ENCODE measurements at places on chromosomes 1 and 21.
A peak's percentile ranks its signal among the peaks of the same experiment; 100 is the strongest.

DNA sequence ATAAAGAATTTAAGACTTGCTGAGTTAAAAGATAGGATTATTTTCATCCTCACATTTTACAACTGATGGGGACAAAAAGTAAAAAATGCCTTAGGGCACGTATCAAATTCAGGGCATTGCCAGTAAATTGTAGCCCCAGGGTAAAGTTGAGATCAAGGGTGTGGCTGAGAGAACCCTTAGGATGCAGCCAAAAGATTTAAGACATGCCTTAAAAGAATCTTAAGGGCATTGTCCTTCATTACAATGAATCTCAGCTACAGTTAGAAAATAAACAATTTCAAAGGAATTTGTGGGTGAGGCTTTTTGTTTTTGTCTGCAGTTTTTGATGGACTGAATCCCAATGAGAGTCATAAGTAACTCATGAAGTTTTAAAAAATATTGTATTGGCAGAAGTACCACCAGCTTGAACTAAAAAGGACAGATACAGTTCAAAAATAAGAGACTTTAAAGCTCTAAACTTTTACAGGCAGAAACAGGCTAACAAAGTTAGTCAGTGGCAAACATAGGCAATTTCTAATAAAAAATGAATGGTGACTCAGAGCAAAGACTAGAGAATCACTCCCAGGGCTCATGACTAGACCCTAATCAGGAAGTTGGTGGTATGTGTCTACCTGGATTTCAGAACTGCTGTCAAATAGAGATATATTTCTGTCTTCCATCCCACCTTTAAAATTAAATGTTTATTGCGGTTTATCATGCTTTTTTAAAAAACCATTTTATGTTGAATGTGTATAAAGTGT lies 165.1 kb upstream of the SNX7 start:
- no peak overlapping the region for H3K4me3 ChIP-seq
- H3K27ac ChIP-seq = no peak overlapping the region
- no peaks in the 10 kb centered on the region for H3K36me3 ChIP-seq
- H3K4me1 ChIP-seq = no peaks in the 10 kb centered on the region

- no peak overlapping the region for H3K4me3 ChIP-seq
- H3K36me3 ChIP-seq = no peaks in the 10 kb centered on the region
- H3K4me1 ChIP-seq = no peaks in the 10 kb centered on the region
- no peak for DNase-seq
Measured at GRCh38 chr1:241202401-241202800, 154.6 kb downstream of the RGS7 start.

DNA sequence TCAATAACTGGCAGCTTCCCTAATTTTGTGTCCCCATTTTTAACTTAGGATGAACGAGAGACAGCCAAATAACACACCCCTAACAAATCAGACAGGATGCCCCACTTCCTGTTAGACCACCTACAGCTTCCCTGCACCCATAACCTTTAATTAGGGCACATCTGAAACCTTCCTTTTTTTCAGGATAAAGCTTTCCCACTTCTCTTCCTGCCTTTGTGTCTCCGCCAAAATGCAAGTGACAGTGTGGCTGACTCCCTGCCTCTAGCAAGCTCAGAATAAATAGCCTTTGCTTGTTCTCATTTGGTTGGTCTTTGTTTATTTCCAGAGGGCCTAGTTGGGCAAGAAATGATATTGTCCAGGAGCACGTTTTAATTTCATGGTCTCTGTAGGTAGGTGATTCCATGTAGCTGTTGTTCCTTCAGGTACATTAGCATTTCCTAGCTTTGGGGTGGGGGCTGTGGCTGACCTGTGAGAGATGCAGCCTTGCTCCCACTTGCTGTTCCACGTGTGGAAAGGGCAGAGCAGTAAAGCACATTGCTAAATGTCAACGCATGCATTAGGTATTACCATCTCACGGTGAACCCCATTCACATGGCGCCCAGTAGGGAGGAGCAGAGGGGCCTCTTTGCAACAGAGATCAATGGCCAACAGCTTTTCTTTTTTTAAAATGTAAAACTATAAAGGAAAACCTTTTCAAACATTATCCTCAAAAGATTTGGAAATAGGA lies 154.9 kb downstream of the ST6GALNAC3 start:
- no peak for DNase-seq
- H3K36me3 ChIP-seq = no peaks in the 10 kb centered on the region
- H3K27ac ChIP-seq = no peak overlapping the region
- no peaks in the 10 kb centered on the region for H3K27me3 ChIP-seq

DNA sequence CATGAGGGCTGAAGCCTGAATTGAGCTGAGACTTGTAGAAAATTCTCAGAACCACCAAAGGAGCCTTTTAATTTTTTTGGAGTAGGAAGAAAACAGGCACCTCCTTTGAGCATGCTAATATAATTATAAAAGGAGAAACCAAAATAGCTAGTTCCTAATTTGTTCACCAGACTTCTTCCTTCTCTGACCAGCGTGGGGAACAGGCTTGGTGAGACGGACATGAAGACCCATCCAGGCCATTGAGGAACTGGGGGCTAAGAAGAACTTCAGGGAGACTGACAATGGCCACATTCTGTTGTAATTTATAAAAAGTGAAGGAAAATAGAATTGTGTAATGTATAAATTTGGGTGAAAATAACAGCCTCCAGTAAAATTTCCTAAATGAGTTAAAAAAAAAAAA lies 62.6 kb downstream of the MAN1C1 start:
- peaks cover 63% of the 10 kb centered on the region for H3K4me1 ChIP-seq
- no peak overlapping the region for H3K27ac ChIP-seq
- H3K36me3 ChIP-seq = peaks cover 3% of the 10 kb centered on the region
- H3K27me3 ChIP-seq = no peaks in the 10 kb centered on the region
- H3K4me3 ChIP-seq = no peak overlapping the region
- no peak for DNase-seq

DNA sequence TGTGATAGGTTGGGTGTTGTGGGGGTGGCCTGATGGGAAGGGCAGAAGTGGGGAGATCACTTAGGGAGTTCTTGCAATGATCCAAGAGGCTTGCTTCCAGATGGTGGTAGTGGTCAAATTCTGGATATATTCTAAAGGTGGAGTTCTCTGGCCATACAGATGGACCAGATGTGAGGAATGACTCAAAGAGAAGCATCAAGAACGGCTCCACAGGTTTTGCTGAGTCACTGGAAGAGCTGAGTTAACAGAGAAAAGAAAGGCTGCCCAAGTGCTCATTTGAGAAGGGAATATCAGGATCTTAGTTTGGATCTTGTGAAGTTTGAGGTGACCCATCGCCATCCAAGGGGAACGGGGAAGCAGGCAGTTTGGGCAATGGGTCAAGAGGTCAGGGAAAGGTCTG lies 192.9 kb upstream of the GALNT2 start:
- no peak for DNase-seq
- no peaks in the 10 kb centered on the region for H3K36me3 ChIP-seq
- H3K27me3 ChIP-seq = no peaks in the 10 kb centered on the region
- no peak overlapping the region for H3K4me3 ChIP-seq
- no peak overlapping the region for H3K27ac ChIP-seq

GRCh38 chr1:44036409-44037139 lies 5.3 kb upstream of the SLC6A9 start:
- H3K27ac ChIP-seq = no peak overlapping the region
- DNase-seq = peak; percentile 69
- H3K36me3 ChIP-seq = no peaks in the 10 kb centered on the region
- no peaks in the 10 kb centered on the region for H3K27me3 ChIP-seq
- H3K4me3 ChIP-seq = no peak overlapping the region

GRCh38 chr1:243623841-243624240 lies 226.2 kb downstream of the AKT3 start:
- no peaks in the 10 kb centered on the region for H3K4me1 ChIP-seq
- H3K27me3 ChIP-seq = no peaks in the 10 kb centered on the region
- H3K4me3 ChIP-seq = no peak overlapping the region
- H3K36me3 ChIP-seq = peaks cover 54% of the 10 kb centered on the region

DNA sequence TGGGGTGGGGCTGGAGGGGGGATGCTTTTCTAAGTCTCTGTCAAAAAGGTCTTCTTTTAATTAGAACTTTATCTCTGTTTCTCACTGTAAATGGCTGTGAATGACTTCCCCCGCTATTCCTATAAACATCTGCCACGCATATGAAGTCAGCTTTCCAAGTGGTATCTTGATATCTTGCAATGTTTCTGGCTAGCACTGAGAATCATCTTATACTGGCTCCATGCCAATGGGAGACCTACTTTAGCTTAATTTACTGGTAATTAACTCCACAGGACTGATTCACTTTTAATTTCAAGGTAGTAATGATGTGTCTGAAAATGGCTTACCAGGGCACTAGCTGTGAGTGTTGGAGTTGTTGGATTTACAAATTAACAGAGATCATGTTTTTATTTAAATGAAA lies 4.3 kb downstream of the GPR88 start:
- no peak overlapping the region for H3K4me3 ChIP-seq
- H3K4me1 ChIP-seq = peaks cover 16% of the 10 kb centered on the region
- no peaks in the 10 kb centered on the region for H3K36me3 ChIP-seq
- no peak for DNase-seq

DNA sequence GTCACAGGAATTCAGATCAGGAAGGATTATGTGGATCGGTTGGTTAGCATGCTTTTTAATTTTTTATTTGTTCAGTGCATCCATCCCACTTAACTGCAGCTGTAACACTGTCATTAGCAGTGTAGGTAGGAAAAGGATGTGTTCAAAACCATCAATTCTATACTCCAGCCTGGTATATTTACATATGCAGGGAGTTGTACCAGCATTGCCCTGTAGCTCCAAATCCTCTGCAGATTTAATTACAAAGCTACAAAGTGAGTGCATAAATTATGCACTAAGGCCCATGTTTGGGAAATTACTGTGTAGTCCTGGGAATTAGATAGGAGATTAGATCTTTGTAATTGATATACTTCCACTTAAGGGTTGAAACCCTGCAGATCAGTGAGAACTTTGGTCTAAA lies 15.9 kb upstream of the OSBPL9 start:
- DNase-seq = no peak
- no peaks in the 10 kb centered on the region for H3K27me3 ChIP-seq
- H3K36me3 ChIP-seq = no peaks in the 10 kb centered on the region
- H3K4me3 ChIP-seq = no peak overlapping the region
- no peaks in the 10 kb centered on the region for H3K4me1 ChIP-seq

DNA sequence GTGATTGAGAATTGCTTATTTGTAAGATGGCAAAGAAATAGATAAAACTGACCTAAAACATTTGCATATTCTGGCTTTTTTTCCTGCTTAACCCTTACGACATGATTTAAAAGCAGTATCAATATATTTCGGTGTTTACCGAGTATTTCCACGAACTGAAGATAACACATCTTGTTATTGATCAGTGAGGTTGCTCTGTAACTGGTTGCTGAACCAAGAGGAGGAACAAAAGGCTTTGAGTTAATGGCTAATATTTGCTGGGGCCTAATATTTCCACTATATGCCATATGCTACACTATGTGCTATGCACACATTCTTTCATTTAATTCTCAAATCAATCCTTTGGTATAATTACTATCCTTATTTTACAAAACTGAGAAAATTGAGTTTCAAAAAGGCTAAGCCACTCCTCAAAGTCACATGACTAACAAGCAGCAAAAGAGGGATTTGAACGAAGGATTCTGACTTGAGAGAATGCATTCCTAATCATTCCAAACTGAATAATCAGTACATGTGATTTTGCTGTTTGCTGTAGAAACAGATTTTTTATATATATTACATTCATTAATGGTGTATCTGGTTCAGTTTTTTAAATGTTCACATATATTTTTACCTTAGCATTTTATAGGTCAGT lies 346.0 kb downstream of the USP25 start:
- H3K27ac ChIP-seq = no peak overlapping the region
- H3K4me3 ChIP-seq = no peak overlapping the region
- no peaks in the 10 kb centered on the region for H3K27me3 ChIP-seq
- no peaks in the 10 kb centered on the region for H3K4me1 ChIP-seq

GRCh38 chr1:31712068-31712467 lies 8.3 kb upstream of the COL16A1 start:
- no peaks in the 10 kb centered on the region for H3K36me3 ChIP-seq
- DNase-seq = no peak
- H3K27me3 ChIP-seq = peaks cover 30% of the 10 kb centered on the region
- H3K27ac ChIP-seq = no peak overlapping the region

- no peaks in the 10 kb centered on the region for H3K36me3 ChIP-seq
- DNase-seq = no peak
Measured at GRCh38 chr1:244387415-244387814, 64.3 kb downstream of the ADSS2 start.

GRCh38 chr1:75838079-75838478 lies 41.4 kb downstream of the MSH4 start:
- no peak for DNase-seq
- H3K36me3 ChIP-seq = no peaks in the 10 kb centered on the region

DNA sequence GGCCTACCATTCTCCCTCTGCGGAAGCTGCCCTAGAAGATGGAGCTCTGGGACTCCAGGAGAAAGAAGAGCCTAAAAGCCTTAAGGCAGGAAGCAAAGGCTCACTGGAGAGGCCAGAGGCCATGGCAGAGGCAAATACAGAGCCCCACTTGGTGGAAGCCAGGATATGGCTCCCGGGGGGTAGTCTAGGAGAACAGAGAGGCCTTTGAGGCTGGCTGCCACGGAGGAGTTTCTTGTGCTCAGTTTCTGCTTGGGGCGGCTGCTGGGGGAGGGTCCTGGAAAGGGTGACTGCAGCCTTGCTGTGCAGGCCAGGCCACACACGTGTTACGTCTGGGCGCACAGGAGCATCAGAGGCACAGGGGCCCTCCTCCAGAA lies 5.4 kb downstream of the CC2D1B start:
- DNase-seq = no peak
- H3K4me1 ChIP-seq = peaks cover 30% of the 10 kb centered on the region
- no peaks in the 10 kb centered on the region for H3K27me3 ChIP-seq
- H3K36me3 ChIP-seq = peaks cover 81% of the 10 kb centered on the region
- no peak overlapping the region for H3K27ac ChIP-seq
- no peak overlapping the region for H3K4me3 ChIP-seq

DNA sequence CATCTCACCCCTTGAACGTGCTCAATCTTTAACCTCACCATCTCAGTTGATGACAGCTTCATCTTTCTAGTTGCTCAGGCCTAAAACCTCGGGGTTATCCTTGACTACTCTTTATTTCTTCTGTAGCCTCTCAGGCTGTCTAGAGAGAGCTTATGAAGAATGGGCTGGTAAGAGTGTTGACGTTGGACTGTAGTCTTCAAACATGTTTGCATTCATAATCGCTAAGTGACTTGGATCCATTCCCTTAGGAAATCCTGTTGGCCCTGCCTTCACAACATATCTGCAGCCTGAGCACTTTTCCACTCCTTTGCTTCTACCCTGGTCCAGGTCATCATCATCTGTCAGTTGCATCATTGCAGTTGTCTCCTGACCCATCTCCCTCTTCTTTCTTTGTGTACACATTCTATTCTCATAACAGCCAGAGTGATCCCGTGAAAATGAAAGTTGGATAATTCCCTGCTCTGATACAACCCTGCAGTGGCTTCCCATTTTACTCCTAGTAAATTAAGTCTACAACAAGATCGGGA lies 10.5 kb downstream of the UCK2 start:
- peaks cover 8% of the 10 kb centered on the region for H3K4me1 ChIP-seq
- DNase-seq = no peak
- no peaks in the 10 kb centered on the region for H3K27me3 ChIP-seq
- H3K27ac ChIP-seq = no peak overlapping the region

GRCh38 chr1:33244143-33244808 lies 12.0 kb upstream of the ZNF362 start:
- H3K27ac ChIP-seq = no peak overlapping the region
- H3K36me3 ChIP-seq = no peaks in the 10 kb centered on the region
- no peak overlapping the region for H3K4me3 ChIP-seq
- DNase-seq = no peak
- H3K4me1 ChIP-seq = no peaks in the 10 kb centered on the region

GRCh38 chr1:209134001-209134400 lies 449.5 kb upstream of the CAMK1G start:
- no peak for DNase-seq
- no peak overlapping the region for H3K4me3 ChIP-seq
- no peaks in the 10 kb centered on the region for H3K36me3 ChIP-seq

Data from CD4-positive, alpha-beta T cell (primary cell).